ENCODE measurements at places on chromosomes 12 and 14.

GRCh38 chr14:96205059-96205977 is 679 bp downstream of the BDKRB2 start:
- no peak for DNase-seq

- DNase-seq, result no peak
Measured at GRCh38 chr12:48351022-48351708, 446 bp upstream of the ZNF641 start.

GRCh38 chr12:10957741-10958140 is 18.7 kb upstream of the TAS2R14 start:
- DNase-seq, result no peak

- DNase-seq, result no peak
Measured at GRCh38 chr14:95507174-95507573, 9.3 kb downstream of the SYNE3 start.

DNA sequence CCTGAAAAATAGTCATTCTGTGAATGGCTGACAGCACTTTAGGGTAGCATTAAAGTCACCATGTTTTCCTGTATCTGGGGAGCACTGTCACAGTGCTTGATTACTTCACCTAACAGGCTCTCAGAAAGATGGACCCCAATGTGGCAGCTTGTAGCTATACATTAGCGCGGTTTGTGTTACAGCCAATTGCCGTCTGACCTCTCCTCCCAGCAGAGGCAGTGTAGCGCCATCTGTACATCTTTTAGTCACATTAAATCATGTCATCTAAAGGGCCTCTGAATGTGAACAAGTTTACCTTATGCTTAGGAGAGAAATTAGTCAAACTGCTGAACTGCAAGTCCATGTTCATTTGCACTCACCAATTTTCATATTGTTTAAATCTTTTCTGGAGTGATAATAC is 113.7 kb downstream of the LMO3 start:
- DNase-seq, result no peak

- no peak for DNase-seq
Measured at GRCh38 chr14:78486621-78487020, 316.4 kb downstream of the NRXN3 start.

GRCh38 chr14:95835121-95835730 is 41.4 kb upstream of the TUNAR start:
- no peak for DNase-seq

DNA sequence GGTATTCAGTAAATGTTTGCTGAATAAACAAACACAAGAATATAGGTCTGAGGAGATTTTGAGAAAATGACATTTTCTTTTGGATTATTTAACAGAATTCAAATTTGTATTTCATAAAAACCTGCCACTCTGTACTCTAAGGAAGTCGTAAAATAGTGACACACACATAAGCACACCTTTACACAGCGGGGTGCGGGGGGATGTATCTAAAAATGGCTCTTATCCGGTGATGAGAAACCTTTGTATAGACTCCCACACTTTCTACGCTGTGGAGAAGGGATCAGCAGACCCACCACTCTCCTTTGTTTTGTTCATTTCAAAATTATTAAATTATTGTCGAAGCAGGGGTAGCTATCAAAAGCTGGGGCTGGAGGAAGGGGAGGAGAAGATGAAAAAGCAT is 58.0 kb downstream of the PEBP1 start:
- no peak for DNase-seq

DNA sequence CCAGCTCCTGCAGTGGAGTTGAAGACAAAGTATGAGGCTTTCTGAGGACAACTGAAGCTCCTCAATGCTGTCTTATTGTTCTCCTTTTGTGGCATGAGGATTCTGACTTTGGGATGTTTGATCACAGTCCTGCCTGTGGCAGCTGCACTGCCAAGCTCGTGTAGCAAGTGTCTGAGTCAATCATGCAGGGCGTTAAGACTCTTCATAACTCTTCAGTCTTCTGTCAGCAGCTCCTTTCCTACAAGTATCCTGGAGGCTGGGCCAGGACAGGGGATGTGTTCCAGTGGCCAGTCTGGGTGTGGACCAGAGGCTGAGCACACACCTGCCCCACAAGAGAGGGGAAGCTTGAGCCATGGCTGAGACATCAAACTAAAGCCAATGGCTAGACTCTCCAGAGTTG is 94.3 kb downstream of the PELI2 start:
- DNase-seq, result no peak

- DNase-seq, result no peak
Measured at GRCh38 chr12:115222220-115222619, 538.2 kb upstream of the TBX3 start.

- no peak for DNase-seq
Measured at GRCh38 chr12:56374726-56375597, 12.3 kb upstream of the APOF start.

- DNase-seq, result no peak
Measured at GRCh38 chr14:61331992-61332657, 10.7 kb downstream of the PRKCH start.

DNA sequence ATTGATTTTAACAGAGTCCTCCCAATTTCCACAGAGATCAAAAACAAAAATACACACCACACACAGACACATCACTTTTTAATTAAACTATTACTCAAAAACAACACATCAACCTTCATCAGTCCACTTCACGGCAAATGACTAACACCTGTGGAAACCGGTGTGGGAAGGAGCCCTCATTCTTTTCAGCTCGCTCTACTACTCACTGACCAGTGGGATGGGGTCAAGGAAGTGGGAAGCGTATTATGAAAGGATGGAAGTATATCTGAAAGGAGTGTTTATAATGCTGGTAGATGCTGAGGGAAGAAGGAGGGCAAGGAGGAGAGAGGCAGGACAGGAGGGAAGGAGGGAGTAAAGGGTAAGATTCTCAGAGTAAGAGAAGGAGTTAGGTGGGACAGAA is 156.5 kb downstream of the EPS8 start:
- no peak for DNase-seq
